ENCODE measurements at places on chromosomes 11 and 22.

GRCh38 chr22:24772493-24773220 is 1.9 kb downstream of the PIWIL3 start:
- no peak for DNase-seq

DNA sequence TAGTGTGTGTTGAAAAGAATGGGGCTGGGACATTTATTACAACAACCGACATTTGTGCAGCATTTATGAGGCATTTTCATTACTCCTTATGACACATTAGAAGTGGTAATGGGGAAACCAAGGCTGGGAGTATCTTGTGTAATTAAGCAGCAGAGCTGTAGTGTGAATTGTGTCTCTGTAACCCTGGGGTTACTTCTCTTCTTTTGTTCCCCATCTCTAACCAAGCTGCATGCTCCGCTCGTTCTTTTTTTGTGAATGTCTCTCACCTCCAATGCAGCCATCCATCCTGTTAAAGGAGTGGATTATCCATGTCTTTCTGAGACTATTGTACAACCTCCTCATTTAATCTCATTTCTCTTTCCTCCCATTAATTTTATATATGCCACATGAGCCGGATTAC is 65.7 kb downstream of the ENDOD1 start:
- no peak for DNase-seq

GRCh38 chr11:61193596-61193995 is 9.7 kb upstream of the PGA3 start:
- no peak for DNase-seq

- DNase-seq = no peak
Observed at GRCh38 chr22:20619045-20619892, 111.9 kb downstream of the MED15 start.

GRCh38 chr11:125180413-125181305 is 16.1 kb downstream of the PKNOX2 start:
- DNase-seq = no peak

- no peak for DNase-seq
Observed at GRCh38 chr11:36577859-36578258, 10.1 kb downstream of the RAG1 start.

GRCh38 chr11:59999691-60000090 is 17.3 kb upstream of the OOSP4B start:
- no peak for DNase-seq

- no peak for DNase-seq
Observed at GRCh38 chr11:133984828-133985227, 28.1 kb upstream of the IGSF9B start.

DNA sequence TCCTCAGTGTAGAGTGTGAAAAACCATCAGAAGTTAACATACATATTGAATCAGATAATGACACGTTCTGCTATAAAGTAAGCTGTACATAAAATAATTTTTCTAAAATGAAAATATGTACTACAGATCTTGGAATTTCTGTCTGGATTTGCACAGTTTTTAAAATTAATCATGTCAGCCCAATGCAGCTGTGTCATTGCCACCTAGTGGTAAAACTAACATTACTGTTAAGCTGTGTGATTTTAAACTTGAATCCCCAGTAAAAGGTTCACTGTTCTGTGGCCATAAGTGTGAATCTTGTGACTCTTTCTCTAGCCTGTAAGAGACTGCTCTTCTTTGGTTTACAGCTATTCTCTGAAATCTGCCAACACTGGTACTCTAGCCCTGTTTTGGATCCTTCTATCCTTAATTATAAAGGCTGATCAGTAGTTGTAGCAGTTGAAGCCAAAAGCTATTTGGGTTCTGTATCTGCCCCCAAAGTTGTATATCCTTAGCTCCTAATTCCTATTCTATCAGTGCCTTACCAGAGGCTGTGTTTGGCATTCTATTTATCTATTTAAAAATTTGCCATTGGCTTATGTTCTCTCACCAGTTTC is 4.0 kb downstream of the JRKL start:
- no peak for DNase-seq

- DNase-seq = no peak
Observed at GRCh38 chr11:73389134-73389525, 12.9 kb downstream of the RELT start.

- DNase-seq = no peak
Observed at GRCh38 chr11:33507356-33507755, 193.3 kb downstream of the C11orf91 start.

DNA sequence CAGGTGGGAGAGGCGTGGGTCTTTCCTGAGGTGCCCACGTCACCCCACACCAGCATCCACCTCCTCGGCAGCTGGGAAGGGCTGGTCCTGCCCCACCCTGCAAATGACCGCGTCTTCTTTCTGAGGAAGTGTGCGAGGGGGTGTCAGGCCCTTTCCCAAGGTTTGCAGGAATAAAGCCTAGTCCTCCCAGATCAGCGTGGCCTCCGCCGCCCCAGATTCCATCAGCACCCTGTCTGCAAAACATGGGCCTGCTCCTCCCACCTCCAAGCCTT is 14.4 kb upstream of the SLC39A13 start:
- DNase-seq = no peak

DNA sequence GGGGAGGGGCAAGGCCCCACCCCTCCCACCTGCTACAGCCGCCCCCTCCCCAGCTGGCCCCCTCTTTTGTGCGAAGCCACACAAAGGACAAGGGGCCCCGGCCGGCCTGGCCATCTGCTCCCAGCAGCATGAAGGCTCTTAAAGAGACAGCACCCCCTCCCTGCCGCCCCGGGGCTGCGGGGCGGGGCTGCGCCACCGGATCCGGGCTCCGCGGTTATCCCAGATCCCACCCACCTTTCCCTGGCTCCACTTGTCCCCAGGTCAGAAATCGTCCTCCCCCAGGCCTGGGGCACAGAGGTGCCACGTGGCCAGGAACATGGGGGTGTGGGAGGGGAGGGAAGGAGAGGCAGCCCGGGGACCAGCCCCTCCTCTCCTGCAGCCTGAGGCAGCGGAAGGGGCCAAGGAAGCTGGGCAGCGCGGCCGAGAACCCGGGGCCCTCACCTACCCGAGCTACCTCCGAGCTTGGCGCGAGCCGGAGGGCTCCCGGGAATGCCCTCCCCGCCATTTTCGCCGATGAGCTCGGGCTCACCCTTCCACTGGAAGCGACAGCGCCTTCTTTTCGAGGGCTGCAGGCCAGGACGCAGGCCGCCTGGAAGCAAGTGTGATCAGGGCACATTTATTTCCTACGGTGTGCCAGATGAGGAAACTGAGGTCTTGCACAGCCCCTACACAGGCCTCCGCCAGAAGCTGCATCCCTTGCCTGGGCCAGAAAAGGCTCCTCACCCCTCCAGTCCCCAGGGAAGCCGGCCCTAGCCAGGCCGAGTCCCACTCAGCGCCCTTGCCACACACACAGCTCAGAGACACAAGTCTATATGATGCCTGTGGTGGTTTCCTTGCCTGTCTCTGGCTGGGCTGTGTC is 2.5 kb upstream of the RCOR2 start:
- DNase-seq = no peak

DNA sequence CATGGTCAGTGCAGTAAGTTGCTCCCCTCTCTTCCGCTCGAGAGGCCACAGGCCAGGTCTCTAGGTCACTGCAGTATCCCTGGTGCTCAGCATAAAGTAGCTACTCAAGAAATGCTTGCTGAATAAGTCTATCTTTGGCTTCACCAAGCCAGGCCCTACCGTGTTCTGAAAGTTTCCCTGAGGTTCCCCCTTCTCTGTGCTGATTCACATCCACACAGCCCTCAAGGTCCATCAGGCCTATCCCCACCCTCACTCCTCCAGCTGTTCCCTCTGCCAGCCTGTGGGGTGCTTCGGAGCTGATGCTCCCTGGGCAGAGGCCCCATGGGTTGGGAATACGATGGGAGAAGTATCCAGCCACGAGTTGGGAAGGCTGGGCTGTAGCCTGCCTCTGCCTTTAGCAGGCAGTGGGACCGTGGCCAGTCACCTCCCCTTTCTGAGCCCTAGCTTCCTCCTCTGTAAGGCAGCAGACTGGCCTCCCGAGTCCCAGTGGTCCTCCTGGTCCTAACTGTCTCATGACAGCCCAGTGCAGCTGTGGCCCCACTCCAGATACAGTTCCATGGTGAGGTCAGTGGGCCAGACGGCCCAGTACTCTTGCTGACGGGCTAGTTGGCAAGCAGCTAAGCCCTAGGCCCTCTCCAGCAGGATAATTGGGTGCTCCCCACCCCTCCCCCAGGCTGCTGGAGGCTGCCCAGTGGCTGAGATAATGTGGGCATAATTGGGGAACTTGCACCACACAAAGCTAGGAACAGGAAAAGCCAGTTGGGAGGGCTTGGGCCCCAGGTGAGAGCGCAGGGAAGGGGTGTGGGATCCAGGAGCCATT is 48.2 kb downstream of the NECTIN1 start:
- DNase-seq = no peak

DNA sequence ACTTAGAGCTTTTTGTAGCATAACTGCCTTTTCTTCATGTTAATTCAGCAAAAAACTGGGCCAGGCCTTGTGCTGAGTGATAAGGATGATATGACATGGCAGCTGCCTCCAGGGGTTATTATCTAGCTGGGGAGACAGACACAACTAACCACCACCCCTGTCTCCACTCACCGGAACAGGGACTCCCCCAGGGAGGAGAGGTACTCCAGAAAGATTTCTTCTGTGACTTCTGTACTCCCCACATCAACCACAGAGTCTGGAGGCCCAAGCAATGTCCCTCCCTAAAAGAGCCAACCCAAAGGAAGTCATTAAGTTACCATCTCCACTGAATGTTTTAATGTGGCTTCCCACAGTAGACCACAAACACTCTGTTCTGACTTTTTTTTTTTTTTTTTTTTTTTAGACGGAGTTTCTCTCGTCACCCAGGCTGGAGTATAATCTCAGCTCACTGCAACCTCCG is 14.3 kb upstream of the PMM1 start:
- peak; percentile 47 for DNase-seq

DNA sequence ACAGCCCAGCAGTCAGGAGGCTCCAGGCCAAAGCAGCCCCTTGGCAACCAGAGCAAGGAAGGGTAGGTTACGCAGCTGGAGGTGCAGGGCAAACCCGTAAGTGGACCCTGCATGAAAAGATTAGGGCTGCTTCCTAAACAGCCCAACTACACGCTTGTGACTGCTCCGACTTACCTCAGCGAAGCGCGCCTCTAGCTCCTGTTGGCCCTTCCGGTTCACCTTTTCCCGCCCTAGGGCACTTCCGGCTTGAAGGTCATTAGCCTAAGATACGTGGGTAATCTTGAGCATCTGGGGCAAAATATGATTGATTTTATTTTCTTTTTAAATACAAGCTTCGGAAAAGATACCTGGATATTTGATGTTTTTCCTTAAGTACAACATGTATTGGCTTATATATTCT is at the start of gene CCDC73:
TSS of gene CCDC73 (minus strand) at position 224 of the 400 bp plus-strand sequence. CDS start 34,419 bp downstream, outside the sequence.
- DNase-seq = no peak

DNA sequence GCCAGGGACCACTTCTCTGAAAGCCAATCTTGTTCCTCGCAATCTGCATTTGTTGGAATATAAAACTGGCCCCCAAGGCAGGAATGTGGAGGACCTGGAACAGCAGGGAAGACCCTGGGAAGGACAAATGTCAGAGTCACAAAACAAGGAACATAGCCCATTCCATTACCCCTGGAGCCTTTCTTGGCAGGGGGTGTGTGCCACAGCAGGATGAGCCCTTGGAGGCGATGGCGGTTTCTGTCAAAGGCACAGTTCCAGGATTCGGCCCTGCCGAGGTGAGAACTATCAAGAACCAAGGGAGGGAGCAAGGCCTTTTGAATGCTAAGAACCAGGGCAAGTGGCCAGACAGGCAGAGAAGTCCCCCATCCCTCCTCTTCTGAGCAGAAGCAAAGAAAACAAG is 204.3 kb downstream of the TRIM29 start:
- DNase-seq = no peak

- no peak for DNase-seq
Observed at GRCh38 chr11:108875134-108875533, 210.3 kb downstream of the DDX10 start.

DNA sequence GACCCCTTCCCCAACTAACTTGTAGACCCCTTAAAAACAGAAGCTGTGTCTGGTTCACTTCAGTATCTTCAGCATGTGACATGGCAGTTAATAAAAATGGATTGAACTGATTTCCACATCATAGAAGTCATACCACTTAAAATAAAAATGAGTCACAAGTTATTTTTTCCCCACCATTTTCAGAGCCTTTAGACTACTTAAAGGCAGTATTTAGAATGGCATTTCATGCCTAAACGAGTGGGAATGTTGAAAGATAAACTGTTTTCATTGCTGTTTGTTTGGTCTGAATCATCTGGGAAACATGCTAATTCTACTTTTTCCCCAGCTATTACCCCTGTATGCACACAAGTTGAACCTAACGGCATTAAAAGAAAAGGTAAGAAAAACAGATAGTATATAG is 324.0 kb downstream of the RAB38 start:
- no peak for DNase-seq

- DNase-seq = no peak
Observed at GRCh38 chr11:120182790-120183491, 27.9 kb upstream of the OAF start.

DNA sequence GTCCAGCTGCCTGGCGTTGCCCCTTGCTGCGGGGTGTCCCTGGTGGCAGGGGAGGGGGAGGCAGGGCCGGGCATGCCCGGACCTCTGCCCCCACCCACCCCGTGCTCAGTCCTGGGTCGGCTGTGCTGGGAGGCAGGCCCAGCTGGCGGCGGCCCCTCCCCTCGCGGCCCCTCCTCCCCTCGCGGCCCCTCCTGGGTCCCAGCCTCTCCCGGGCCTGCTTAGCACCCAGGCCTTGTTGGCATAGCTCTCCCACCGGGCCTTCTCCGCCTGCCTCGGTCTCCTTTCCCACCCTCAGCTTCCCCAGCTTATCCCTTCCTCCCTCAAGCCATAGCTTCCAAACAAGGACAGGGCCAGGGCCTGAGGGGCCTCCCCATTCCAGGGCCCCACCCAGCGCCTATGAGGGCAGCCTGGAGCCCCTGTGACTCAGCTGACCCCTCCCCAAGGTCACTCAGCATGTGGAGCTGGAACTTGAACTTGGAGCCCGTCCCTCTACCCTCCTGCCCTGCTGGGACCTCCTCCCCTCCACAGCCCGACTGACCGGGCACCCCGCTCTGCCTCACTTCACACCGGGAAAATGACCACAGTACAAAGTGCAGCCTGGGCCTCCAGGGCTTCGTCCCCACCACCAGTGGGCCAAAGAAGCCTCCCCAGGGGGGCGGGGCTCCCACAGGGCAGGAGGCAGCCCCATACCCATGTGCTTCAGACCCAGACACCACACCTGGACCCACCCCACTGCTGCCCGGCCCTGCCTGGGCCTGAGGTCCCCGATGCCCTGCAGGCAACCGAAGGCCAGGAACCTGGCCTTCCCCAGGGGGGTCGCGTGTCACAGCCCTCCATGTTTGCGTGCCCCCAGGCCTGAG is 1.2 kb downstream of the EPS8L2 start:
- no peak for DNase-seq

- no peak for DNase-seq
Observed at GRCh38 chr22:49042877-49043859, 784.5 kb downstream of the BRD1 start.

GRCh38 chr22:47369431-47370015 is 607.1 kb downstream of the TBC1D22A start:
- DNase-seq = no peak

DNA sequence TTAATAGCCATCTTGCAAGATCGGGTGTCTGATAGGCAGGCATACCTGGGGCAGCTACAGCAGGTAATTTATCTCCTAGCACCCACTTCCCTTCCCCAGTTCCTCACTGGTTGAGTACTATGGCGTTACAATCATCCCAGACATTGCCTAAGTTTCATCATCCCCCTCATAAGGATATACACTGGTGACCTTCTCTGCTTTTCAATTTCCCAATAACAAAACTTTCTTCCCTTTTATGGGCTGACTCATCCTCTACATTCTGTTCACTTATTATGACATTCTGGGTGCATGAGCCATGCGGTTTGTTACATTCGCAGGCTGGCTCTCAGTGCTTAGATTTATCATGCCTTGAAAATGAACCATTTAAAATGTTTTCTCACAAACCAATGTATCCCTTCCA is 5.0 kb upstream of the MRPL11 start:
- DNase-seq = no peak

- DNase-seq = no peak
Observed at GRCh38 chr11:60935676-60936442, 11.6 kb downstream of the TMEM132A start.
